ENCODE measurements at places on chromosomes 7 and 10.

DNA sequence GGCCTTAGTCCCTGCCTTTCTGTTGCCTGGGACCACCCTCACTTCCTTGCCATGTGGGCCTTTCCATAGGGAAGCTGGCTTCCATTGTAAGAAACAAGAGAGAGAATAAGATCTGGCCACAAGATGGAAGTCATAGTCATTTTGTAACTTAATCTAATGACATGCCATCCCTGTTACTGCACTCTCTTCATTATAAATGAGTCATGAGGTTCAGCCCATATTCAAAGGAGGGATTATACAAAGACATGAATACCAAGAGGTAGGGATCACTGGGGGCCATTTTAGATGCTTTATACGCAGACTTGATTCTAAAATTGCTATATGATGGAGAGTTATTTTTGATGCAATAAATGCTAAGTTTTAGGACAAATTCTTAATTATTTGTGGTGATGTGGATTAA lies 75.2 kb upstream of the CELF2 start:
- no peak for DNase-seq

DNA sequence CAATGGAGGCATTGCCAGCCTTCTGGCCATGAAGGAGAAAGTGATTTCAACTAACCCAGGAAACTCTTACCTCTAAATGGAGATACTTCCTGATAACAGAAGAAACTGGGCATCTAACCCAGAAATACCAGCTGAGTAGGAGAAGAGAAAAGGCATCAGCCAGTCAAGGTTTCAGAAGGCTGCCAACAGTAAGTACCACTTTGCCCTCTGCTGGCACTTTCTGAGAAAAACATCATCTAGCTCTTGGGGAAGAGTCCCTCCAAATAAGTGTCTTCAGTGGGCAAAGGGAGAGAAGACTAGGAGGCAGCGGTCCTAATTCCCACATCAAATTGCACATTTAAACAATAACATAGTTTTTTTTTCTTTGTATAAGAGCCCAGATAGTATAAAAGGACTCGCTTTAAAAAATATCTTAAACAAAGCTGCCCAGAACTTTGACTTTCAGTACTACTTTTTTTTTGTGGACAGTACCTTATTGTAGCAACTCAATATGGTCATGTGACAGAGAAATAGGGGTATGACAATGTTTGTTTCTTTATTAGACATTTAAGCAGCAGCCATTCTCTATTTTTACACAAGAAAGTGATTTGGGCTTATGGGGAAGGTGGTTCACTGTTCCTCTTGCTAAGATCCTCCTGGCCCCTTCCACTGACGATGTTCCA lies 157.3 kb downstream of the CTTNBP2 start:
- DNase-seq: no peak

DNA sequence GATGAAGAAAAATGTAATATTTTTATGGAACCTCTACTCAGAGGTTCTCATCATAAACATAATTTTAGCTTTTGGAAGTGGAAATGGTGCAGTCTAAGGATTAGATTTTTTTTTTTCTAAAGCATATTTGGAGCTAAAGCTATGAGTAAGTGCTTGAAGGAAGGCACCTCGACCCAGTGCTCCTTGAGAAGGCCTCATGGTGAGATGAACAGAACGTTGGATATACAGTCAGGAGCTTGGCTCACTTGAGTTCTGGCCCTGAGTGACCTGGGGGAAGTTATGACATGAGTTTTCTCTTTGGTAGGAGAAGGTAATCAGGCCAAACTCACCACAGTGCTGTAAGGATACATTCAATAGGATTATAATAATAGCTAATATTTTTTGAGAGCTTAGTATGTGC lies 163.3 kb downstream of the JCAD start:
- no peak for DNase-seq

GRCh38 chr10:124144536-124144935 lies 51.1 kb upstream of the CHST15 start:
- no peak for DNase-seq

GRCh38 chr10:24561453-24561852 lies 162.2 kb downstream of the ARHGAP21 start:
- no peak for DNase-seq

- DNase-seq: no peak
Measured at GRCh38 chr10:88157981-88158465, 294.6 kb downstream of the PTEN start.

- no peak for DNase-seq
Measured at GRCh38 chr10:95474228-95475002, 86.8 kb downstream of the SORBS1 start.

- no peak for DNase-seq
Measured at GRCh38 chr10:13536674-13537366, 8.0 kb upstream of the BEND7 start.

GRCh38 chr7:96973986-96974385 lies 31.4 kb upstream of the DLX6 start:
- no peak for DNase-seq

- no peak for DNase-seq
Measured at GRCh38 chr10:77939561-77940001, 13.0 kb upstream of the DLG5 start.
